ENCODE measurements at places on chromosomes 6 and 20.

DNA sequence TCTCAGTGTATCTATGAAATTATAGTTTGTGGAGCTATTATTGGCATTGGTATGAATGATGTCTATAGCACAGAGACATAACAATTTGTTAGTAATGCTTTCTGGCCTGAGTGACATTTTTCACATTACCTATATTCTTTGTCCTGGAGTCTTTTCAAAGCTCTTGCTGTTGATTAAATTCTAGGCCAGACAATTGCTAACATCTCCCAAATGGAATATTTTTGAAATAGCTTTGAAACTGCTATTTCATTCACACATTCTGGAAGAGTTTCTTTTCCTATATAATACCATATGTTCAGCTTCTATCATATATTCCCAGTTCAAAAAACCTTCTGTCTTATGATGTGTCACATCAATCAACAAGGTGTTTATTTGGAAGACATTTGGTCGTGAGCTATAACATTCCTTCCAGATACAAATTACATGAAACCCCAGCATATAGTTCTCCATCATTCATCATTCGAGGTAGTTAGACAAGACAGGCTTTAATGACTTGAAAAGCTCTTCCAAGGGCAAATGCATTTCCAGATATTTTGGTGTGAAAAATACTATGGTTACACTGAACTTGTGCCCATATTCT lies 452.8 kb downstream of the KHDRBS2 start:
- DNase-seq = no peak

DNA sequence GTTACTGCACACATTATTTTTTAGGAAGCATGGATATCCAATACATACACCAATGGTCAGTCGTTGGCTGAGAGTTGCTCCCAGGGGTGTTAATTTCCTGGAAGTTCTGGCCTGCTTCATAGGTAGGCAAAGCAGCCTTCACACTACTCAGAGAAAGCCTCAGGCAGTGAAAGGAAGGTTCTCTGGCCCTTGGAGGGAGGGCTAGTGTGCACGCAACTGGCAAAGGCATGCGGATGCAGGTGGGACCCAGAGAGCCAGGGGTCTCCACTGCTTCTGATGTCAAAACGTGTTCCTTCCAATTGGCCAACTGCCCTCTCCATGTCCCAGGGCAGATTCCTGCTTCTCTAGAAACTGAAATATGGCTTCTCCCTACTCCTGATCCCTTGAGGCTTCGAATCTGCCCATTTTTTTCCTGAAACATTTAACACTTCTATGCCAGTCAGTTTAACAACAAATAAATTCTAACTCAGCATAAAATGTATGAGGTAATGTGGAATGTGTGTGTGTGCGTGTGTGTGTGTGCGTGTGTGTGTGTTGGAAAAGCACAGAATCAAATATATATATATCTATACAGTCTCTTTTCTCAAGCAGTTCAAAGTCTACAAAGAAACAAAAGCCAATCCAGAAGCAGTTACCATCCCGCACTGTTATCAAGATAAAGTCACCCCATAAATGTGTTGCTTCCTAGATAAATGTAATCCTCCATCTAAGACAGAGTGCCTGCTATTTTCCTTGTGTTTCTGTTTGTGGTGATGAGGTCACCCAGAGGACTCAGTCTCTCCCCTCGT lies 94.0 kb upstream of the HIVEP1 start:
- no peak for DNase-seq

DNA sequence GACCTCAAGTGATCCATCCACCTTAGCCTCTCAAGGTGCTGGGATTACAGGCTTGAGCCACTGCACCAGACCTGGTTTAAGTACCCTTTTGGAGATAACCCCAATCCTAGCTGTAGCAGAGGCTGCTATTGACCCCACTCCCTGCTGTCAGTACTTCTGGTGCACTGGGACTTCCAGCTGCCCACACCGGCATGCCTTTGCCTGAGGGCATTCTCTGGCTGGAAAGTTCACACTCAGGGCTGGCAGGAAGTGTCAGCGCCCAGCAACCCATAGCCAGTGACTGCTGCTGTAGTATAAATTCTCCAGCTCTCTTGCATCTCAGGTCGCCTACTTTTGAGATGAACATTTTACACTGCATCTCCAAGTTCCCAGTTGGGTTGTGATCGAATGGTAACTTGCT lies 75.3 kb downstream of the UTRN start:
- no peak for DNase-seq

GRCh38 chr6:134636186-134636799 lies 313.6 kb downstream of the ALDH8A1 start:
- peak; percentile 55 for DNase-seq

DNA sequence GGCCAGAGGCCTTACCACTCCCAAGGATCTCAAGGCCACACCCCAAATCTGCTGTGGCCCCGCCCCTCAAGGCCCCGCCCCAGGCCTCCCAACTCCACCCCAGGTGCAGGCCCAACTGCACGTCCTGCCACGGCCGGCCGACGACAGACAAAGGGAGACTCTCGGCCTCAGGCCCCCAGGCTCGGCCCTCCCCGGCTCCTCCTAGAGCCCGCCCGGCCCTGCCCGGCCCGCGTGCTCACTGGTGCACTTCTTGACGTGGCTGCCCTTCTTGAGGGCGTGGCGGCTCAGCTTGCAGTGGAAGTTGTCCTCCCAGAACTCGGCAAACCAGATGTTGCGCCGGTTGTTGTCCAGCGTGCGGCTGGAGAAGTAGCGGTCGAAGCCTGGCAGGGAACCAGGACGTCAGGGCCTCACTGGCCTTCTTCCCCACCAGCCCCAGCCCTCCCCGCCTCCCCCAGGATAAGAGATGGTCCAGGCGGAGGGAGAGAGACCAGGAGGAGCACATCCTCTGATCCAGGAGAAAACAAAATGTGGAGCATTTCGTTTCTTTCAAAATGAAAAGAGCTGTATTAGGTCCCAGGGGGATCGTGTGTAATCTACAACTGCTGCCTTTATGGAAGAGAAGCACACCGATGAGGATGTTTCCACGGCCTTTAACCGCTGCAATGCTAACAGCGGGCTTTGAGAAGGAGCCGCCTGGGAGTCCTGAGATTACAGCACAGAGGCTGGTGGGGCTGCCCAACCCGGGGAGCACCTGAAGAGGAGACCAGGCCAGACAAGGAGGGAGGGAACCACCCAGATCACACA lies 89.4 kb downstream of the GRM4 start:
- DNase-seq = no peak

DNA sequence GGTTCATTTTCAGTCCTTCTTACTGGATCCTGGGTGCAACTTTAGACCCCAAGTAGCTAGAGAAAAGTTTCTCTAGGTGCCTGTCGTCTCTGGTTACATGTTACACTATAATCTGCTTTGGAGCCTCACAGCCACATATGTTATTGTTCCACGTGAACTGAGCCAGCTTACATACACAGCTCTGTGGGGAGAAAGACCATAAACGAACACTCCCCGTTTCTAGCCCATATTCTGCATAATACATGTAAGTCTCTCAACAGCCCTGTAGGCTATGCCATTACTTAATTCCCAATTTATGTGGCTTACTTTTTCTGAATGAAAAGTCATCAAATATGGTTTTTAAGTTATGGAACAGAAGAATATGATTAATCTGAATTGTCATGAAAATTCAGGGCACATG lies 233.8 kb downstream of the BCKDHB start:
- no peak for DNase-seq

DNA sequence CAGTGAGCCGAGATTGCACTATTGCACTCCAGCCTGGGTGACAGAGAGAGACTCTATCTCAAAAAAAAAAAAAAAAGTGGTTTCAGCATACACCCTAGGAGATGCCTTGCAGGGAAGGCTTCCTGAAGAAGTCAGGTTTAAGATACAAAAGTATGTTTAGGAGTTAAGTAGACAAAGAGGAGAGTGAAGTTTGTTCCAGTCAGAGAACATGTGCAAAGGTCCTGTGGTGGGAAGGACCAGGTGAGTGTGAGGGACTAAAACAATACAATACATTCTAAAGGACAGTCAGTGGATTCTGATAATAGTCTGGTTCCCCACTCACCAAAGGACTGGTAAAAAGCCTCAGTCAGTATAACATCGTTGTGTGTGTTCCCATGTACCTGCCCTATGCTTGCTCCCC lies 299.3 kb downstream of the HIVEP2 start:
- no peak for DNase-seq

GRCh38 chr6:35611240-35611639 lies 77.5 kb downstream of the FKBP5 start:
- DNase-seq = peak; percentile 38

DNA sequence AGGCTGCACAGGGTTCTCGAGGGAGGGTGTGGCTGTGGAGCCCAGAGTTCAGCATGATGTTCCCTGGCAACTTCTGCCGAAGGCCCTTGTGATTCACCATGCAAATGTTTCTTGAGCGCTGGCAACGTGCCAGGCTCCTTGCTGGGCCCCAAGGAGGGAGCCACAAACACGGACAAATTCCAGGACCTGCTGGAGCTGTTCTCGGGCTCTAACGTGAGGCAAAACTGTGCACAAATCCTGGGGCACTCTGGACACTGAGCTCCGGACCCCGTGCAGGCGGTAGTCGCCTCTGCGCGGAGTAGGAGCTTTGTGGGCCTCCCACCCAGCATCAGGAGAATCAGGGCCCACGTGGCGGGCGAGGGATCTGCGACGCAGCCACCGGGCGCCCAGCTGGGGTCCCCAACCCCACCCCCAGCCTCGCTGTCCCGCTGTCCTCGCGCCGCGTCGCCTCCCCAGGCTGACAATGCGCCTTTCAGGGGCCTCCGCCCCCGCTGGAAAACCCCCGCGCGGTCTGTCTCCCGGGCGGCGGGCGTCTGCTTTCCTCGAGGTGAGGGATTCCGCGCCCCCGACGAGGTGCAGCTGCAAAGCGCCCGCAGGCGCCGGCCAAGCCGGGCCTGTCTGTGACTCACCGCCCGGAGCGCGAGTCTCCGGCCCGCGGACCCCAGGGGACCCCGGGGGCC lies 31.7 kb upstream of the SCUBE3 start:
- no peak for DNase-seq

DNA sequence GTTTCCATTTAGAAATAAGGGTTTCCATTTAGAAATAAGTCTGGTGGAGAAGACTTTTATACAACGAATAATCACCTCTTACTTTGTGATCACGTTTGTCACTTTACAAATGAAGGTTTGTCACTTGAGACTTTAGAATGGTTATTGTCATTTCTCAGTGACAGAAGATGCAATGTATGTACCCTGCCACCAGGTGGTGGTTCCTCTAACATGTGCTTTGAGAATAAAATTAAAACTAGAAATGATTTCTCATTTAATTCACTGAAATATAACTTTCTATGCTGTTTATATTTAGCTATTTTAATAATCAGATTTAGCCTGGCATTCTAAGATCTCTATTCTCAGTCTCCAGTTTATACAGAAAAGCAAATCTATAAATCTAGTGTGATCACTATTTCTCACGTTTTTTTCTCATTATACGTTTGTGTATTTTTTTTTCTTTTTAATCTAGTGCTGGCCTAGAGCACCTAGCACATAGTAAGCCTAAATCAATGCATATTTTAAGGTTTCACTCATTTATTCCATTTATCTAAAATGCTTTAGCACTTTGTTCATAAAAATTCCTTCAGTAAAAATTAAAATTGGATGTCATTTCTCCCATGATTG lies 57.4 kb upstream of the TFAP2D start:
- DNase-seq = no peak

DNA sequence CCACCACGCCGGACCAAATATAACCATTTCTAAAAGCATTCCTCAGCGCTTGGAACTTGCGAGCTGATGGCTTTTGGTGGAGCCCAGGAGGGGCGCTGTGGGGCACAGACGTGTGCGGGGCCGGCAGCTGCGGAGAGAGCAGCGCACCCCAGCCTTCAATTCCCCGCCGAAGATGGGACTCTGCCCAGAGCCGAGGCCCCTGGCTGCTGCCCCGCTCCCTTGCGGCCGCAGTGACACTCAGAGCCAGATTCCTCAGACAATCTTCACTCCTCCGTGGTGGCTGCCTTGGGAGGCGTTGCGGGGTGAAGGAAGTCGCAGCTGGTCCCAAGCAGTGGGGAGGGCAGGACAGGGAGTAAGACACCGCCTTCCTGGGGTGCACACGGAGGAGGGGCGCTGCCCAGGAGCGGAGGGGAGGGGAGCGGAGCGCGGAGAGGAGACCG lies 87.7 kb downstream of the TMEM242 start:
- peak; percentile 64 for DNase-seq

- no peak for DNase-seq
These were observed 228.8 kb downstream of the TBC1D32 start for GRCh38 chr6:121105461-121105860.

DNA sequence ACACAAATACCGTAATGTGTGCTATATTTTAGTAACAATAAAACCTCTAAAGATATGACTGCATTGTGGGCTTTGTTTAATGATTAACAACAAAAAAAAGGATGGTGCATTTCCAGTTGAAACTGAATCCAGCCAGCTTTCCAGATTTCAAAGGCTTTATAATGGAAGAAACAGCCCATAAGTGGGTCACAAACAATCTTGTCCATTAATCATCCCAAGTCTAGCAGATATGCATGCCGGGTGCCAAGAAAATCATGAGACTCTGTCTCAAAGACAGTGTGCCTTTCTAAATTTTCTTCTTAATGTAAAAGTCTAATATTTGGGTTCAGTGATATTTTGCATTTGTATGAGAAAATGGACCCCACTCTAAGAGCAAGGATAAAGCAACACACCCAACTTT lies 20.6 kb upstream of the LAMP5 start:
- no peak for DNase-seq

DNA sequence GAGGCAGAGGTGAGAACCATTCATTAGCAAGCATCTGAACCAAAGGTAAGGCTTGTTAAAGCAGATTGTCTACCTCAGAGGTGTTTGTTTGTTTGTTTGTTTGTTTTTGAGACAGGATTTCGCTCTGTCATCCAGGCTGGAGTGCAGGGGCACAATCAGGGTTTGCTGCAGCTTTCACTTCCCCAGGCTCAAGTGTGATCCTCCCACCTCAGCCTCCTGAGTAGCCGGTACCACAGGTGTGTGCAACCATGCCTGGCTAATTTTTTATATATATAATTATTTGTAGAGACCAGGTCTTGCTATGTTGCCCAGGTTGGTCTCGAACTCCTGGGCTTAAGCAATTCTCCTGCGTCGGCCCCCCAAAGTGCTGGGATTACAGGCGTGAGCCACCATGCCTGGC lies 17.2 kb downstream of the CYP39A1 start:
- no peak for DNase-seq

GRCh38 chr20:62663145-62664018 lies 21.1 kb downstream of the SLCO4A1 start:
- no peak for DNase-seq

DNA sequence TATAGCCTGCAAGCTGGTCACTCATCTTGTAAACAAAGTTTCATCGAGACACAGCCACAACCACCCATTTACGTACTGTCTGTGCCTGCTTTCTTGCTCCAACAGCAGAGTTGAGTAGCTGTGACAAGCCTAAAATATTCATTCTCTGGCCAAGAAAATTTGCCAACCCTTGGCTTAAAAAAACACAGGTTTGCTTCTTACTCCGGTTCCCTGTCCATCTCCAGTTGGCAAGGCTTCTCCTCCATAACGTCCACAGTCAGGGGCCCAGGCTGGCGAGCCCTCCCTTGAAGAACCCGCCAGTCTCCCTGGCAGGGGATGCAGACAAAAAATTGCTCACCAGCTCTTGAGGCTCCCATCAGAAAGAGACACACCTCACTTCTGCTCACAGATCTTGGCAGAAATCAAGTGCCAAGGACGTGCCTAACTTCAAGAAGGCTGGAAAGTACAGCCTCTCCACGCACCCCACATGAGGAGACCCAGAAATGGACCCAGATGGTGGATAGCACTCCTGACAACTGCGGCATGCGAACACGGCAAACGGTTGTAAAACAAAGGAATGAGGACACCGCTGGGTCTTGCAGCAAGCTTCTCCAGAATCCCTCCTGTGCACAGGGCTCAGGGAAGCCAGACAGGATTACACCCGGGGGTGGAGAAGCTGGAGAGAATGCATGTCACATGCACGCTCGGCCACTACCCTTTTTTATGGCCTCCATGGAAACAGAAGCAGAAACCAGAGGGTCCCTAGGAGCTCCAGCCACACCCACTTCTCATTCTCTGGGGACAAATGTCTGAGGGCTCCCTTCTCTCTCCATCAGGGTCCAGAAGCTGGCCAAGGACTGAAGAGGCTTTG lies 59.8 kb upstream of the SIRPA start:
- DNase-seq = no peak

Measured in activated naive CD4-positive, alpha-beta T cell treated with Interleukin-2 at 50 U/mL for 16 hours (primary cell).